ENCODE measurements at places on chromosomes 7 and 10.

GRCh38 chr10:97483506-97483905 is 14.7 kb downstream of the MMS19 start:
- no peak for DNase-seq

GRCh38 chr7:100449190-100449795 is 13.0 kb upstream of the PPP1R35 start:
- no peak for DNase-seq

- peak; percentile 57 for DNase-seq
Measured at GRCh38 chr7:36440880-36441279, 51.2 kb downstream of the ANLN start.

- DNase-seq = no peak
Measured at GRCh38 chr7:139991911-139992310, 70.8 kb downstream of the PARP12 start.

DNA sequence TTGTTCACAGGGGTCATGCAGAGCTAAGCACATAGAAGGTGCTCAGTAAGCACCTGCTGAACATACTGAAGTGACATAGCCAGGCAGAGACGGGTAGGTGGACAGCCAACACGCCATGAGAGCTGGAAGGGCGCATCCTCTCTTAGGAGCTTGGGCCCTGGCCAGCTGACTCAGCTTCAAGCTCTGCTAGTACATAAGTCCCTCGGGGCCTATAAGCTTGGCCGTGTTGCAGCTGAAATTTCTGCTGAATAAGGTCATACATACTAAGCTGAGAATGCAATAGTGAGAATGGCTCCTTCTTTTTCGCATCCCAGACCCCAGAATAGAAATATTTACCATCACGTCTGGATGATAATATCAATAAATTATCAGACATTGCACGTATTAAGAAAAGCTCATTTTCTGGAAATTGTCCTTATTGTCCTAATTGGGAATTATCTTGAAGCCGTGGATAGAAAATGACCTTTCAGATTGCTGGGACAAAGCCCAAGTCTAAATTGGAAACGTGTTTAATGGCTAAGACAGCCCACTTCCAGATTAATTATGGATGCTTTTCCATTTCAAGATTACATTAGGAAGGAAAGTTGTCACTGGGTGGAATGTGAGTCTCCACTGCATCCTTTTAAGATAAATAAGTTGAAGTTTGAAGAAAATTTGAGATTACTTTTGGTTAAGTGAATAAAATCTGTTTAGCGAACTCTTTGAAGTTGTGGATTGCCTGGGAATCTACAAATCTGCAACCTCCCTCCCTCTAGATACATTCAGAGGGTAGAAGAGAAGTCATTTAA is 287.1 kb upstream of the C7orf33 start:
- no peak for DNase-seq

- no peak for DNase-seq
Measured at GRCh38 chr7:122552769-122553168, 146.1 kb downstream of the RNF133 start.

- DNase-seq = no peak
Measured at GRCh38 chr10:4373098-4373497, 452.9 kb upstream of the AKR1E2 start.

DNA sequence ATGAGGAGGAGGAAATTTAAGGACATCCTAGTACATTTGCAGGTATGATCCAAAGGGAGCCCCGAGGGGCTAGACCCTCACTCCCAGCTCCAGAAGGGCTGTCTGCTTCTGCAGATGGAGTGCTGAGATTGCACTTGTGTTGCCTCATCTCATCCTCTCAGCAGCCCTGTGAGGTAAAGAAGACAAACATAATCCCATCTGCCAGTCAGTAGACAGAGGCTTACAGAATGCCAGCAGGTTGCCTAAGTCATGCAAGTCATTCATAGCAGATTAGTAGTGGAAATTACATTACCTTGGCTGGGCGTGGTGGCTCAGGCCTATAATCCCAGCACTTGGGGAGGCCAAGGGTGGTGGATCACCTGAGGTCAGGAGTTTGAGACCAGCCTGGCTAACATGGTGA is 45.4 kb downstream of the BLVRA start:
- DNase-seq = no peak

DNA sequence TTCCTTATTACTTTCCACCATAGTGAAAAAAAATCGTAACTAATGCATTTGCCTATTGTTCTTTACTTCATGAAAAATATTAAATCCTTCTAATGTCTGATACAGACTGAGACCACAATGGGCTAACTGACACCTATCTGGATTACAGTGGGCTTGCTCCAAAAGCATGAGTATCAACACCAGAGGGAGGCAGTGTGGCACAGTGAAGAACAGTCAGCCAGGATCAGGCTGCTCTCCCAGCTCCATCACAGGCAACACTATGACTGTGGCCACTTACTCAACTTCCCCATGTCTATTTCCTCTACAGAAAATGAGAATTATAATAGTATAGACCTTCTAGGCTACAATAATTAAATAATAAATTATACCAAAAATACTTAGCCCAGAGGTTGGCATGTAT is 97.2 kb downstream of the SLC25A13 start:
- no peak for DNase-seq

Data from DMS53 (cell line).